ENCODE measurements at places on chromosomes 6 and 20.

DNA sequence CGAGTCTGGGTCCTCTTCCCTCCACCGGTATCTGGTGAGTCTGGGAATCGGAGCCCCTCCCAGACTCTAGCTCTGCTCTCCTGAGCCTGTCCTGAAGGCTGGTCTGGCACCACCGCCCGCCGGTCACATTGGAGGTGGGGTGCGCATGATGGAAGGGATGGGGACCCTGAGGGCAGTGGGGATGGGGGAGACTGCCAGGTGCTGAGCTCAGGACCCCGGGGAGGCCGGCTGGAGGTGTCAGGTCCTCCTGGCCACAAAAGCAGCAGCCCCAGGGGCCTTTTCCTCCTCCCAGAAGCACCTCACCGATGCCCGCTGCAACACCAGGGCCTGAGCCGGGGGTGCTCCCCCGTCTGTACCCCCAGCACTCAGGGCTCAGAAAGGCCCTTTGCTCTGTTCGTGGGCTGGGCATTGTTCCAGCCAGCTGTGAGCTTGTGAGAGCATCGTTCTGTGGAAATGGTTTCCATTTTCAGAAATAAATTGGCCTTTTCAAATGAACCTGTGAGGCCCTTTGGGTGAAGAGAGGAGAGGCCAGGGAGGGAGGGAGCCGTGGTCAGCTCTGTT, 2.5 kb upstream of the NPBWR2 start:
- no peak for DNase-seq

- DNase-seq = no peak
Observed at GRCh38 chr20:36086767-36087166, 67.8 kb upstream of the EPB41L1 start.

DNA sequence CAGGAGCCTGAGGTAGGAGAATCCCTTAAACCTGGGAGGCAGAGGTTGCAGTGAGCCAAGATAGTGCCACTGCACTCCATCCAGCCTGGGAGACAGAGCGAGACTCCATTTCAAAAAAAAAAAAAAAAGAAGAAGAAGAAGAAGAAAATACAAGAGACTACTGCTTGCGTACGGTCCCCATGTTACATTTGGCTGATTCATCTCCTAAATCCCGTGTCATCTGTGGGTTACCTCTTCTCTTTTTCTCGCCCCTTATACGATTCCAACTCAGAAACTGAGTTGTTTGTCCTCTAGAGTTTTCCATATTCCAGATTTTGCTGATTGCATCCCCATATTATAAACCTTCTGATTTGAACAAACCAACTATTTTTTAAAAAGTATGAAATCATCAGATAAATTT, 62.4 kb upstream of the NELFCD start:
- no peak for DNase-seq

- DNase-seq = no peak
Observed at GRCh38 chr6:124987291-124987690, 25.1 kb downstream of the RNF217 start.

- no peak for DNase-seq
Observed at GRCh38 chr6:91982559-91982958, 1395.7 kb upstream of the MAP3K7 start.

DNA sequence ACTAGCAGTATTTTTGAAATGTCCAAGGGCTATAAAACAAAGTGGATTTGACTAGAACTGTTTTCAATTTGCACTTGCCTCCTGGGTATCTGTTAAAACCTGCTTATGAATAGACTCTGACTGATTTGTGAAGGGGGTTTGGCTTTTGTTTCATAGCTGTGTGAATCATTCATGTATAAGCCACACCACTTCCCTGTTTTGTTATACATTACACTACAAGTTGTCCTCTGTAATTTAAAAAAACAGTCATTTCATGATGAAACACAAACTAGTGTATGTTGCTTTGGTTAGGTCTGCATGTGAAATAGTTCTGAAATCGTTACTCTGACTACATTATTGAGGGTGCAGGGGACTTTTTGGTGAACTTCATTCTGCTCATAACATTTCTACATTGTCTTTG, 121.7 kb downstream of the NKAIN2 start:
- DNase-seq = peak; percentile 41

- no peak for DNase-seq
Observed at GRCh38 chr6:125097186-125097585, 56.4 kb upstream of the TPD52L1 start.

- DNase-seq = no peak
Observed at GRCh38 chr6:169406804-169407203, 153.2 kb upstream of the THBS2 start.

DNA sequence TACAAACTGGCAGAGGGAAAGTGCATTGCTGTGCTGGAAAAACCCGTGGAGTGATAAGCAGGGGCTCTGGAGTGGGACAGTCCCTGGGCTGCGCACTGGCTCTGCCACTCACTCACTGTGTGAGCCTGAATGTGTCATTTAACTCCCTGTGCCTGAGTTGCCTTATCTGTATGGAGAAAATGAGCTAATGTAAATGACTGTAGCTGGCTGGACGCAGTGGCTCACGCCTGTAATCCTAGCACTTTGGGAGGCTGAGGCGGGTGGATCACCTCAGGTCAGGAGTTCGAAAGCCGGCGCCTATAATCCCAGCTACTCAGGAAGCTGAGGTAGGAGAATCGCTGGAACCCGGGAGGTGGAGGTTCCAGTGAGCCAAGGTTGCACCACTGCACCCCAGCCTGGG, 18.4 kb upstream of the RPN2 start:
- no peak for DNase-seq

DNA sequence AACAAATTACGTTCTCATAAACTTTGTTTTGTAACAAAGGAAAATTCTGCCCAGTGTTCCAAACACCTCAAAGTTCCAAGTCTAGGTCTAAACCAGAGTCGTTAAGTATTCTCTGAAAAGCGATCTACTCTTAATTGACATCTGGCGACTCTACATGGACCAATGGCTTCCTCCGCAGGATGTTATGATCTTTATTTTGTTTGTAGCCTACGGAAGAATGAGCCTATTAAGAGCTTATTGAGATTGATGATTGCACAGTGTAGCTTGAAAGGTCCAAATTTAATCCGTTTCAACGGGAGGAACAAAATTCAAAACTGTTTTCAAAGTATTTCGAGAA, 61.1 kb downstream of the FAM217A start:
- peak; percentile 51 for DNase-seq

DNA sequence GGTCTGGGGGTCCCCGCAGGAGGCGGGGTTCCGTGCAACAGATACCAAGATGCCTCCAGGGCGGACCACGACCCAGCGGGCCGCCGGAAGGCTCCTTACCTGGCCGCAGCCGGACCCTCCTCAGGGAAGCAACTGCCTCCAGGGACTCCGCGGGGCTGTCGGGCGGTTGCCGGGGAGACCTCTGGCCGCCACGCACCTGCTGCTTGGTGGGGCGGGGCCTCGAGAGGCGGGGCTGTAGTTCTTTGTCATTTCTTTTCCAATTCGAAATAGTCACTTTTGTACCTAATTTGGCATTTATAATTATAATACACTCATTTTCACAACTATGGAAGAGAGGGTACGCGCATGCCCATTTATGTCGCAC, 647 bp downstream of the AK9 start:
- DNase-seq = no peak

GRCh38 chr20:47502271-47503239, 868 bp downstream of the NCOA3 start:
- DNase-seq = no peak

GRCh38 chr20:59268870-59269269, 31.5 kb upstream of the EDN3 start:
- DNase-seq = no peak

DNA sequence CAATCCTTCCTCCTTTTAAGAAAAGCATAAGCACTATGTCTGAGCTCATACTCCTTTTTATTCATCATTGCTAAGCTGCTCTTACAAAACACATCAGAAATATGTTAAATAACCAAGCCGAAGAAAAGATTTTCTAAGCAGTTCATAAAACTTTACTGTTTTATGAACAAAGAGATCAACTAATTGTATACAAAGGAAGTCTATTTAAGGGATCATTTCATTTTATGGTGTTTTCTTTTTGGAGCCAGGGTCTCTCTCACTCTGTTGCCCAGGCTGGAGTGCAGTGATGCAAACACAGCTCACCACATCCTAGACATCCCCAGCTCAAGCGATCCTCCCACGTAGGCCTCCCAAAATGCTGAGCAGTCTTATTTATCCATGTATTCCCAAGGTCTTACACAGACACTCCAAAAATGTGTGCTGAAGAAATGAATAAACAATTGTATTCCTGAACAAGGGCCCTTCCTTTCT, 9.3 kb downstream of the NUDT3 start:
- DNase-seq = no peak

DNA sequence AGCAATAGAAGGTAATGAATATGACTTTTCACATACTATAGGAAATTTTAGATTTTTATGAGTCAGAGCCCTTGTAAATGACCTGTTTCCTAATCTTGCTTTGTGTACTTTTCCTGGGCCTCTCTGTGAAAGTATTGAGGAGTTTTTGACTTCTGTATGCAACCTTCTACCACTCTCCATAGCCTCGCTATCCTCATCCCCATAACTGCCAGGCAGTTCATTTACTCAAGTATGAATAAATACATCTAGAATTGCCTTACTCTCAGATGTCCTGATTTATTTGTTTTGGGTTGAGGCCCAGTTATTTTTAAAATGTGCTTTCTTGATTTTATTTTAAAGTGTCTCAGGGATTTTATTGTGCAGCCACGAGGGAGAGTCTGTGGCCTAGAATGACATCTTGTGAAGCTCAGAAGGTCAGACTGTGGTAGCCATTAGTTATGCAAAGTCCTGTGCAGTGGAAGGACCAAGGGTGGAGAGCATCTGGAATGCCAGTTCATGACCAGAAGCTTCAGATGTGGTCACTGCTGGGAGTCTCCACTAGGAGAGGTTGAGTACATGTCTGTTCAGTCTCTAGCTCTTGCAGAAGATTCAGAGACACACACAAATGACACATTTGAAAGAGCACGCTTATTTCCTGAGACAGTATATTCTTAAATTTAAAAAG, 346.2 kb upstream of the IMPG1 start:
- no peak for DNase-seq

GRCh38 chr6:138594758-138595140, 95.5 kb upstream of the NHSL1 start:
- DNase-seq = no peak

DNA sequence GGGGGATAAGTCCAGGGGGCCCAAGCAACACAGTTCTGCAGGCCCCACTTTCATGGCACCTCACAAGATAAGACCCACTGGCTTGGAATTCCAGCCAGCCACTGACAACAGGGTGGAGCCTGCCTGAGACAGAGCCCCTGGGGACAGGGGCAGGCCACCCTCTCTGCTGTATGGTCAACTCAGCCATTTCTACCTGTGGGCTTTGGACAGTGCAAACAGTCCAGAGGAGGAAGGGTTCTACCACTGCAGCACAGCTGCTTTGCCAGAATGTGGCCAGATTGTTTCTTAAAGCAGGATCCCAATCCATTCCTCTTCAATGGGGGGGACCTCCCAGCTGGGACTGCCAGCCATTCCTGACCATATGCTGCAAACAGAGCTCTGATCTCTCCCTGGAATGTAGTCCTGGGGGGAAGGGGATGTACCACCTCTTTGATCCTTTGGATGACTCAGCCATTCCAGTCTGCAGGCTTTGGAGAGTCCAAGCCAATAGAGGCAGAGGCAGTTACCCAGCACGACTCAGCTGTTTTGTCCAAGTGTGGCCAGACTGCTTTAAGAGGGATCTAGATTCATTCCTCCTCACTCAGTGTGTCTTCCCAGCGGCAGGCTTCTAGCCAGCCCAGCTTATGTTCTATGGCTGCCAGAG, 842.2 kb downstream of the EPHA7 start:
- DNase-seq = peak; percentile 11

DNA sequence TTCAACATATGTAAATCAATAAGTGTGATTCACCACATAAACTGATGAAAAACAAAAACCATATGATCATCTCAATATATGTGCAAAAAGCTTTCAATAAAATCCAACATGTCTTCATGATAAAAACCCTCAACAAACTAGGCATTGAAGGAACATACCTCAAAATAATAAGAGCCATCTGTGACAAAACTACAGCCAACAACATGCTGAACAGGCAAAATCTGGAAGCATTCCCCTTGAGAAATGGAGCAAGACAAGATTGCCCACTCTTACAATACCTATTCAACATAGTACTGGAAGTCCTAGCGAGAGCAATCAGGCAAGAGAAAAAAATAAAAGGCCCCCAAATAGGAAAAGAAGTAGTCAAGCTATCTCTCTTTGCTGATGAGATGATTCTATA, 76.5 kb downstream of the OTOR start:
- DNase-seq = no peak

GRCh38 chr6:99808992-99809391, 185.0 kb downstream of the MCHR2 start:
- no peak for DNase-seq

- DNase-seq = no peak
Observed at GRCh38 chr6:166703149-166703710, 76.2 kb upstream of the RPS6KA2 start.

- DNase-seq = no peak
Observed at GRCh38 chr6:75414445-75415021, 79.1 kb downstream of the FILIP1 start.

- DNase-seq = no peak
Observed at GRCh38 chr6:25327432-25327831, 48.3 kb downstream of the CARMIL1 start.

DNA sequence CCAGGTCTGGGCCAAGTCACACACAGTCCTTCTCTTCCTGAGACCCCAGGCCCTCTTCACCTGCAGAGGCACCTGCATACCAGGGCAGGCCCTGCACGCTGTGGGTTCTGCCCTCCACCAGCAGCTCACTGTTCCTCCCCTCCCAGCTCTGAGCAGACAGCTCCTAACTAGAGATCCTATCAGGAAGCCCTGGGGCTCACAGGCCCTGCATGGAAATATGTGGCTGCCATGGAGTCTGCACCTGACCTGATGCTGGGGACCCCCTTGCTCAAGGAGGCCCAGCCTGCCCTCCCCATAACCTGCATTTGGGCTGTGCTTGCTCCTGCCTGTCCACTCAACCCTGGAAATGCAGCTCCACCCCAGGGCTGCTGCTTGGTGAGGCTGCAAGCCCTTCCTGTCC, 14.6 kb upstream of the HLA-G start:
- DNase-seq = no peak

GRCh38 chr20:58019027-58019849, 209.2 kb downstream of the ANKRD60 start:
- peak; percentile 55 for DNase-seq

DNA sequence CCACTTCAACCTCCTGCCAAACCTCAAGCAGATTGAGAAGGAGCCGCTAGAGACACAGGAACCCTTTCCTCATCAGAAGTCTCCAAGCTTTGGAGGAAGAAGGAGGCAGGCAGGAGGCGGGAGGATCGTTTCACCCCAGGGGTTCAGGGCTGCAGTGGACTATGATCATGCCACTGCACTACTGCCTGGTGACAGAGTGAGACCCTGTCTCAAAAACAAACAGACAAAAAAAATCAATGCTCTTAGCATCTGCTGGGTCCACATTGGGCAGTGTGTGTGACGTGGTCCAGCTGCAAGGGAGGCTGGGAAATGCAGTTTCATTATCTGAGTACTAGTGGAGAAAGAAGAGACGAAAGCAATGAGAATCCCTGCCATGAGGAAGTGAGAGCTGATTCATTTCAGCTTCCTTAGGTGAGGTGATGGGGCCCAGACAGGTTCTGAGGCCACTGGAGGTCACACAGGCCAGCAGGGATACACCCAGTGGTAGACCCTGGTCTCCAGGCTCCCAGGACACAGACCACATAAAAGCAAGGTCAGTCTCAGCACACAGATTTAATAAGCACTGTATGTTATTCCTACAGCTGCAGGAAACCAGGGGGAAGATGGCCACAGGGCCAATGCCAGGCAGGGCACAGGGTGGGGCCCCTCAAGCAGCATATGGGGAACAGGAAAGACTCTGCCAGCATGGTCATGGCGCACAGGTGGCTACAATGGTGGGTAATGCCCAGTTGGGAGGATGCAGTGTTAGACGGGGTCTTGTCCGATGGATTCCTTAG, 4.3 kb downstream of the GFRA4 start:
- DNase-seq = no peak
